Prostate gland (tissue), 2 donors: ENCODE measurements at places on chromosomes 13 and 19.
A peak's percentile ranks its signal among the peaks of the same experiment; 100 is the strongest.

GRCh38 chr19:12453495-12453894 lies 12.7 kb upstream of the ZNF443 start:
- DNase-seq, result peak; percentile 56

GRCh38 chr13:60120617-60121336 lies 43.0 kb downstream of the DIAPH3 start:
- DNase-seq, result no peak

DNA sequence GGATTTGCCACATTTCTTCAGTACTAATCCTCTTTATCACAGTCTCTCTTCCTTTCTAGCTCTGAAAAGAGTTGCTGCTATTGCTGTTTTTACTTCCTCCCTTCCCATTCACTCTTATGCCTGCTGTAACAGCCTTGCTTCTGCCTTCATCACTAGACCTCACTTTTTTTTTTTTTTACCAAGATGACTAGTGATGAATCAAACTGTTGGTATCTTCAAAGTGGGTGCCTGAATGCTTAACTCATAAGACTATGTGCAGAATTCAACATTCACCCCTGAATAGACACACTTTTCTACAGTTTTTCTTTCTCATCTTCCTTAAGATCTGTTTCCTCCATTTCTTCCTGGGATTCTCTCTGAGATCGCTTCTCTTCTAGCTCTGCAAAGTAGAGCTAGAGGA lies 217.2 kb upstream of the HTR2A start:
- no peak for DNase-seq

DNA sequence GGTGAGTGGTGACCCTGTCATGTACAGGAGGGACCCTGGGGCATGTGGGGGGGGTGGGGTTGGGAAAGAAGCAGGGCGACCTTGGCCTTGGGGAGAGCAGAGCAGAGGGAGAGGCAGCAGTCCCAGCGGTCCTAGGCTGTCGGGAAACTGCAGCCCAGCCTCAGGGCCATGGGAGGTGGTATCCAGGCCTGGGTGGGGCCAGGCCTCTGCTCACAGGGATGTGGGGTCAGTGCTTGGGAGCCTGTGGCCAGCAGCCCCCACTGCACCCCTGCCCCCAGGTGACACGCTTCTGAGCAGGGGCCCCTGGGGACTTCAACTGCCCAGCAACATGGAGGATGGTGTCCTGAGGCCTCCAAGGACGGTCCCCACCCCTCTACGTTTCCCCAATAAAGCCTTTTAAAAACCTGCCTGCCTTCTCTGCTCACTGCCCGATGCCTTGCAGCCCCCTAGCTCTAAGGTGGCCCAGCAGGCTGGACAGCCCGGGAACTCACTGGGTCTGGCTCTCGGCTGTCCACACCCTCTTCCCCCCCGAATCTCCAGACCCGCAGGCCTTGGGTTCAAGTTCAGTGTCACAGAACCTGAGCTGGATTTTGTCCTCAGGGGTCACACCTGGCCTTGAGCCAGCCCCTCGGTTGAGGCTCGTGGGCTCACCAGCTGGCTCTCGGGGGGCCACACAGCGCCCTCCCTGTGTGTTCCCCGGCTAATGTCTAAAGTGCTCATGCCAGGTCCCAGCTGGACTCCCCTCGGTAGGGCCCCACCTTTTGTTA lies 6.9 kb downstream of the PNKP start:
- DNase-seq, result no peak

DNA sequence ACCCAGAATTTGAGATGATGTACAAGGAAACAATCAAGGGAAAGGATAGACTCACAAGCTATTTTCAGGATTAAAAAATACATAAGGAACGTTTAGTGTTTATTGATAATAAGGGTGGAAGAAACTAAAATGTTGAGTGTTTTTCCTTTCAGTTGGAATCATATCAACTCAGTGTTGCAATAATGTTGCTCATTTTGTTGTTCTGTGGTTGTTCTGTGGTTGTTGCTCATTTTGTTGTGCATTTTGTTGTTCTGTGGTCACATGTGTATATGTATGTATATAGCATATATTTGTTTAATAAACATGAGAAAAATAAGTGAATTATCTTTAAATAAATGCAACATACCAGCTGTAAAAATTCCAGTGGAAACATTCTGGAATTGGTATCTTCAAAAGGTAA lies 262.4 kb upstream of the SPRY2 start:
- DNase-seq, result no peak

GRCh38 chr13:113299951-113300350 lies 2.9 kb downstream of the LAMP1 start:
- no peak for DNase-seq

GRCh38 chr19:58182577-58182988 lies 278 bp upstream of the ZNF274 start:
- DNase-seq, result no peak

DNA sequence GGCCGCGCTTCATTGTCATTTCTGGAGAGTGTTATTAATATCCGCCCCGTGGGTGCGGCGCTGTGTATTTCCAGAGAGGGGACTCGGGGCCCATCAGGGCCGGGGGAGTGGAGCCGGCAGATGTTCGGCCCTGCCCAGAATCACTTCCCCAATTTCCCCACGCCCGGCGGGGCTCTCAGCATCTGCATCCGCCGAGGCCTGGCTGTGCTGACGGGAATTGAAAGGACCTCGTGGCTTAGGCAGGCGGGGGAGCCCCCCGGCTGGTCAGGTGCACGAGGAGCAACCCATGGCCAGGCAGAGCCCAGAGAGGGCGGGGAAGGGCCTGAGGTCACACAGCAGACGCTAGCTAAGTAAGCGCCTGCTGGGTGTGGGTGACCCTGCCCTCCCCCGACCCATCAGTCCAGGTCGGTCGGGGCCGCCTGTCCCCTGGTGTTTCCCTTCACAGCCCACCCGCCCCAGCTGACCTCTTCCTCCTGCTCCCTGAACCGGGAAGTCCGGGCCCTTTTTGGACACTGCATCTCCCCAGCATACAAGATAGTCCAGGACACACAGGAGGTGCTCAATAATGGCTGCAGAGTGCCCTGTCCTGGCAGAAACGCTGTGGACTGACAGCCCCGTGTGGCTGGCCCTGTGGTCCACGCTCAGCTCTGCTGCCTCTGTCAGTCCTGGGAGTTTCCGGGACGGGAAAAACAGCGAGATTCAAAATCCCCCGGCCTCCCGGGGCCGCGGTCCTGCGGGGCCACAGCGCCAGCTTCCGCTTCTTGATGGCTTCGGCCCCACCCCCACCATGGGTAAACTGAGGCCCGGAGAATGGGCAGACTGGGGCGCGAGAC lies 22.1 kb downstream of the ARID3A start:
- no peak for DNase-seq

DNA sequence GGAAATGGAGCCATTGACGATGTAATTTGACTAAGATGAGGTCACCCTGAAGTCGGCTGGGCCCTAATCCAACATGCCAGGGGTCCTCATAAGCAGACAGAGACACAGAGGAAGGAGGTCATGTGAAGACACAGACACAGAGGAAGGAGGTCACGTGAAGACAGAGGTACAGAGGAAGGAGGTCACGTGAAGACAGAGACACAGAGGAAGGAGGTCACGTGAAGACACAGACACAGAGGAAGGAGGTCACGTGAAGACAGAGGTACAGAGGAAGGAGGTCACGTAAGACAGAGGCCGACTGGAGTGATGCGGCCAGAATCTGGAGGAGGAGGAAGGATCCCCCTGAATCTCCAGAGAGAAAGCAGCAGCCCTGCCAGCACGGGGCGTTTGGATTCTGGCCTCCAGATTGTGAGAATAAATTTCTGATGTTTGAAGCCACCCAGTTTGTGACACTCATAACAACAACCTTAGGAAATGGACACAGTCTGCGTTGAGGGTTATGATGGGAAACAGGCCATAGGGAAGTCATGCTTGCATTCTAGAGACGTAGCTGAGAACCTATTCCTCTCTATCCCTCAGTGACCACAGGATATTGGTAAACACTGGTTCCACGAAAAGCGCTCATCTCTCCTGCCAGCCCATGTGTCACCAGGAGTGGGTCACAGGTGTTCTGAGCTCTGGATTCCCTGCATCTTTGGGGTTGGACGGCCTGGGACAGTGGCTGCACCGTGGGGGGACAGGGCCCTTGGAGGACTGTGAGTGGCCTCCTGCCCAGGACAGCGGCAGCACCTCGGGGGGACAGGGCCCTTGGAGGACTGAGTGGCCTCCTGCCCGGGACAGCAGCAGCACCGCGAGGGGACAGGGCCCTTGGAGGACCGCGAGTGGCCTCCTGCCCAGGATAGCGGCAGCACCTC lies 108.5 kb downstream of the SOX1 start:
- DNase-seq, result no peak

GRCh38 chr13:24183741-24184182 lies 23.2 kb downstream of the SPATA13 start:
- no peak for DNase-seq

DNA sequence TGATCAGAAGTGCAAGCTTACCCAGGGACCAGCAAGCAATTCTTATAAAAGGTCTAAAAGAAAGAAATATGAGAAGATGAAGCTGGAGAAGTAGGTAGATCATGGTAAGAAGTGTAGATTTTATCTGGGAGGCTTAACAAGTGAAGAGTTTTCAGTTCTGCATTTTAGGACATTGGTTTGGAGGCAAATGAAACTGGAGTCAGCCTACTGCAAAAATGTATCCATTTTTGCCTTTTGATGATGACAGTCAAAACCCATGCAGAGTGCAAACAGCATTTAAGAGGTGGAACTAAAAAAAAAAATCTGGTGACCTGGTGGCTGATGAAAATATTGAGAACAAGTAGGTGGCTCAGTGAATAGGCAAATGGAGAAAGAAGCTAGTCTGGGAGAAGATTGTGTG lies 216.9 kb downstream of the DNAJC15 start:
- no peak for DNase-seq

DNA sequence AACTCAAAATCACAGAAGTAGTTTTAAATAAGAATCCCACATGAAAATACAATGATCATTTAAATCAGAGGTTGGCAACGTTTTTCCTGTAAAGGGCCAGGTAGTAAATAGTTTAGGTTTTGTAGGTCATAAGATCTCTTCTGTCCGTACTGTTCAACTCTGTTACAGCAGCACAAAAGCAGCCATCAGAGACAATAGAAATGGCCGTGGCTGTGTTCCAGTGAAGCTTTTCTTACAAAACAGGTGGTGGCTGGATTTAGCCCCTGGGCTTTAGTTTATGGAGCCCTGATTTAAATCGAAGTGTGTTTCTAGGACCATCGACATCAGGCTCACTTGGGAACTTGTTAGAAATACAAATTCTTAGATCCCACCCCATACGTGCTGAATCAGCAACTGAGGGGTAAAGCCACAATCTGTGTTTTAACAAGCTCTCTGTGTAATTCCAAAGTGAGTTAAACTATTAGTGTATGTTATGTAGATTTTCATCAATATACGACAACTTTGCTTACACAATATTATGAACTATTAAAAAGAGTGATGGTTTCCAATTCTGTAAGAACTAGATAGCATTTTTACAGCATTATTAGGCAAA lies 54.8 kb upstream of the MIR17HG start:
- DNase-seq, result no peak

DNA sequence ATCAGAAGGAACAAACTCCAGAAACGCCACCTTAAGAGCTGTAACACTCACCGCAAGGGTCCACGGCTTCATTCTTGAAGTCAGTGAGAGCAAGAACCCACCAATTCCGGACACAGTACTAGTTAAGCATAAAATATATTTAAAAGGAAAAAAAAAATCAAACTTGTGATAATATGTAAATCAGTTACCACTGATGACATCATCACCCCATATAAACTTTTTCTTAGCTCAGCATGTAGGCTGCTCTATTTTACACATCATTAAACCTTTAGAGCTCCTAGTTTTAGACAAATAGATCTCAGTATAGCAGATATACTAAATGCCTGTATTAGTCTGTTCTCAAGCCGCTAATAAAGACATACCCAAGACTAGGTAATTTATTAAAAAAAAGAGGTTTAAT lies 668.1 kb downstream of the PCDH9 start:
- no peak for DNase-seq

- no peak for DNase-seq
Measured at GRCh38 chr19:16821081-16821480, 8.1 kb upstream of the SIN3B start.

- DNase-seq, result no peak
Measured at GRCh38 chr13:65336087-65336749, 1893.9 kb downstream of the PCDH9 start.

GRCh38 chr19:56191115-56191514 lies 6.5 kb downstream of the ZSCAN5B start:
- DNase-seq, result no peak

DNA sequence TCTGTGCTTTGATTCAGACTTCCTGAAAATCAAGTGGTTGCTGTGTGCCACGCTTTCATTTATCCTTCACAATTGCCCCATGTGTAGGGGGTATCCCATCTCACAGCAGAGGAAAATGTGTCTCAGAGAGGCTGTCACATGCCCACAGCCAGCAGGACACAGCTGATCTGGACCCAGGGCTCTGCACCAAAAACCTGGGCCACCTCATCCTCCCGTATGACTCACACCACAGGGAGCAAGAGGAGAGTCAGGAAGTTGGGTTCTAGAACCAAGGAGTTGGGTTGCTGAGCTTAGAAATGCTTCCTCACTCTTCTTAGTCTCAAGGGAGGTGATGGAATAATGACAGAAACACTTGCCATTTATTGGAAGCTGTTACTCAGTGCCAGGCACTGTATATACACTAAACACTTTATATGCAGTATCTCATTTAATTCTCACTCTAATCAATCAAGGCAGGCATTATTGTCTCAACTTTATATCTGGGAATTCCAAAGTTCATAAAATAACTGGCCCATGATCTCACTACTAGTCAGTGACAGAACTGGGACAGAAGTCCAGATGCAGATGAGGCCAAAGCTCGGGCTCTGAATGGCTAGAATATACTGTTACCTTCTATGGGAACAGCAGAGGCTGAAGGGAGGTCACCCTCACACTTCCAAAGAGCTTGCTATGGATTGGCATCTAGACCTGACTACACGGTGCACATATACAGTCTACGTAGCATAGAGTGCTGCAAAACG lies 47.7 kb upstream of the ATP12A start:
- DNase-seq, result no peak

DNA sequence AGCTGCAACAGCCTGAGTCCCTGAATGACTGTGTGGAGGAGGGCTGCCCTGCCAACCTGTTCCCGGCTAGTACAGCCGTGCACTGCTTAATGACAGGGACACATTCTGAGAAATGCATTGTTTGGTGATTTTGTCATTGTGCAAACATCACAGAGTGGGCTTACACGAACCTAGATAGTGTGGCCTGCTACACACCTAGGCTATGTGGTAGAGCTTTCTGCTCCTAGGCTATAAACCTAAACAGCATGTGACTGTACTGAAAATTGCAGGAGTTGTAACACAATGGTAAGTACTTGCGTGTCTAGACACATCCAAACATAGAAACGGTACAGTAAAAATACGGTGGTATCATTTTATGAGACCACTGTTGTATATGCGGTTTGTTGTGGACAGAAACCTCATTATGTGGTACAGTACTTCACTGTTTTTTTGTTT lies 35.0 kb downstream of the VASP start:
- DNase-seq, result no peak

- no peak for DNase-seq
Measured at GRCh38 chr13:110103534-110103933, 203.4 kb downstream of the COL4A1 start.
